Right ventricle myocardium inferior (tissue), 1 donor: ENCODE measurements at places on chromosomes 7 and 10. TPM values are rescaled to one million over a fixed set of nuclear protein-coding genes. Genes with fewer than 3 reads are reported as not detected.

The SPDYE9 gene
- not detected for total RNA-seq

The ABCB1 gene
- 4.5 TPM for total RNA-seq

The NDUFB2 gene
- 744 TPM for total RNA-seq

The AKR1C8 gene
- total RNA-seq: not detected

The DLD gene
- total RNA-seq: 288 TPM

The NUTM2B gene
- 1.0 TPM for total RNA-seq

The CEP55 gene
- 1.4 TPM for total RNA-seq

The LGI1 gene
- total RNA-seq: not detected

The TMEM225B gene
- total RNA-seq: not detected

DNA sequence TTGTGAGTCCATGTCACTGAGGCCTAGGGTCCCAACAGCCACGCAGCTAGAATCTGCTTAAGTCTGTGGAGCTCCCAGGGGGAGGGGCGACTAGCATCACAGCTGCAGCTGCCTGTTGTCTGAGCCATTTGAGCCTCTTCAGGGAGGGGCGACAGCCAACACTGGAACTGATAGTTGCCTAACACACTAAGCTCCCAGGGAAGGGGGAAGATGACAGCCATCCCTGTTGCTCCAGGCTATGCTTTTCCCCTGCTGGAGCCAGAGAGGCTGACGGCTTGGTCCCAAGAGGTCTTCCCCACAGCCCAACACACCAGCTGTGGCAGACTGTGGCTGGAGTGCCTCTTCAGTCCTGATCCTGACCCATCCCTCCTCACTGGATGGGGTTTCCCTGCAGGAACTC is 817.5 kb downstream of the NXPH1 start:
- DNase-seq: peak; percentile 37

DNA sequence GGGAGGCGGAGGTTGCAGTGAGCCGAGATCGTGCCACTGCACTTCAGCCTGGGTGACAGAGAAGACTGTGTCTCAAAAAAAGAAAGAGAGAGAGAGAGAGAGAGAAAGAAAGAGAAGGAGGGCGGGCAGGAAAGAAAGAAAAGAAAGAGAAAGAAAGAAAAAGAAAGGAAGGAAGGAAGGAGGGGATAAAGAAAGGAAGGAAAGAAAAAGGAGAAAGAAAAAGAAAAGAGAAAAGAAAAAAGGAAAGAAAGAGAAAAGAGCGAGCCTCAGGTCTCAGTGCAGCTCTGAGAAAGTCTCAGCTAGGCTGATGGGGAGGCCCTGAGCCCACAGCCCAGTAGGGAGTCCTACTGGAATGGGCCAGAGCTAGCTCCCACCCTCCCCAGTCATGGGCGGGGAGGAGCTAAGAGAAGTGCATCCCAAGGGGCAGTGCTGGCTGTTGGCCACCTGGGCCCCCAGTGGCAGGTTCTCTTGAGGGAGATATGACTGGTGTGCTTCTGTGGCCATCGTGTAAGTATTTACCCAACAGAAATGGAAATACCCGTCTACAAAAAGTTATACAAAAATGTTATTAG is 69.3 kb downstream of the ABRAXAS2 start:
- no peak for DNase-seq

GRCh38 chr7:95684037-95684436 is 87.7 kb upstream of the PDK4 start:
- DNase-seq: no peak

- DNase-seq: no peak
Measured at GRCh38 chr7:112236597-112236996, 30.1 kb downstream of the ZNF277 start.

- DNase-seq: no peak
Measured at GRCh38 chr10:324593-324992, 189.3 kb downstream of the ZMYND11 start.

DNA sequence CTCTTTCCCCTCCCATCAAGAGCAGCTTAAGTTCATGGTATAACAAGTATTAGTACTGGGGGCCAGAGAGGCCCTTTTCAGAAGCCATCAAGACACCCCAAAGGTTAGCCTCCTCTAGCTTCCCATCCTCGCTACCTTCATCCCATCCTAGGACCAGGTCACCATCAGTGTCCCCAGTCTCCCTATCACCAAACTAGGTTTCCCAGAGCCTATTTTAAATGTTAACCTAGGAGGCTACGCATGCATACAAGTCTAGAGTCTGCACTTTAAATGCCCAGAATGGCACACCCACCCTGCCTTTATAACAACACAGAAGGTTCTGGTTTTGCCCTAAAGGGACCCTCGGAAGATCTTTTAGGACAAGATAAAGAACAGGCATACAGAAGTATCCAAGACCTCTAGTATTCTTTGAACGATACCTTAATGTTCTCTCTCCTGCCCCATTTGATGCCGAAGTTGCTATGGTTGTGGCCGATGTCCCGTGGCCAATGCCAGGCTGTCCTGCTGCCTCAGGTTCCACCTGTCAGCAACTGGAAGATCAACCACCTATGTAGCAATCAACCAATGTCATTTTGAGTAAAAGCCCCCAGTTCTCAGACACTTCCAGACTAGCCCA is 2.2 kb downstream of the GPRIN2 start:
- no peak for DNase-seq

DNA sequence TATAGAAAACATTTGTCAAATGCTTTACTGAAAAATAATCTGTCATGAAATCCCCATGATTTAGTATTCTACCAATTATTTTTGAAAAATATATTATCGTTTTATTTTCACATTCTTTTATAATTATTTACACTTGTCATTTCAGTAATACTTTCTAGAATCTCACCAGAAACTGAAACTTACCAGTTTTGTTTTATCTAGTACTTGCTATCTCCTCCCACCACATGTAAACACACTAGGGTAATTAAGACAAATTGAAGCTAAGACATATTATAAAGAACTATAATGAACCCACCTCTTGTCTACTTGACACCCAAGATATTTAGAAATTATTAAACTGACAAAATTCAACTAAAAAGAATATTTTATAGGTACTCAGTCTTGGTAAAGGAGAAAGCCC is 51.5 kb upstream of the GRM3 start:
- no peak for DNase-seq

GRCh38 chr7:20798694-20799121 is 12.0 kb upstream of the SP8 start:
- no peak for DNase-seq

DNA sequence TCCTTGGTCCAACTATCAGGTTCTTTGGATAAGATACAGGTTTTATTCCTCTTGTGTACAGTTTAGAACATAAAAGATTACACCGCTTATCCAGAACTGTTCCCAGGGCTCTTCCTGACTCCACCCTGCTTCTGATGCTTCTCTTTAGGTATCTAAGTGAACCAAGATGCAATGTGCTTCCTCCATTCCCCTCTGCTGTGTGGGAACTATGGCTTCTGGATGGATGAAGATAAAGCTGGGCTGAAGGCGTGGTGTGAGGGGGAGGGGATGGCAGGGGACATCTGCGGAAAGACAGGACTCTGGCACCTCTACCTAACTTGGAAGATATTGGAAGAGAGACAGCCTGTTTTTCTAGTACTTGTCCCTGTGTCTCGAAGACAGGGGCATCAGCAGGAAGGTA is 209.9 kb upstream of the TBX20 start:
- no peak for DNase-seq

DNA sequence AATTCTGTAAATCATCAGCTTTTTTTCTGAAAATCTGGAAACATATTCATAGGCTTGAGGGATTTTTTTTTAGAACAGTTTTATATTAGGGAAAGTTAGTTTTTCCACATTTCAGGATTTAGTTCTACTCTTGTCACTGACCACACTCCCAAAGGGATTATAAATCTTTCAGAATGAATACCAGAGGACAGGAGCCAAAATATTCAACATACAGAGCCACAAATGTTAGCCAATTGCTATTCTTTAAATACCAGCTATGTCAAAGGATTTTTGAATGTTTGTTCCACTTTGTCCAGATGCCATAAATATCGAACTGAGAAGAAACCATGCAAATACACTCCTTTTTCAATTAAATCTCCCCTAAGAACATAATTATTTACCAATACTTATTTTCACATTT is 50.7 kb downstream of the ODAD2 start:
- no peak for DNase-seq

DNA sequence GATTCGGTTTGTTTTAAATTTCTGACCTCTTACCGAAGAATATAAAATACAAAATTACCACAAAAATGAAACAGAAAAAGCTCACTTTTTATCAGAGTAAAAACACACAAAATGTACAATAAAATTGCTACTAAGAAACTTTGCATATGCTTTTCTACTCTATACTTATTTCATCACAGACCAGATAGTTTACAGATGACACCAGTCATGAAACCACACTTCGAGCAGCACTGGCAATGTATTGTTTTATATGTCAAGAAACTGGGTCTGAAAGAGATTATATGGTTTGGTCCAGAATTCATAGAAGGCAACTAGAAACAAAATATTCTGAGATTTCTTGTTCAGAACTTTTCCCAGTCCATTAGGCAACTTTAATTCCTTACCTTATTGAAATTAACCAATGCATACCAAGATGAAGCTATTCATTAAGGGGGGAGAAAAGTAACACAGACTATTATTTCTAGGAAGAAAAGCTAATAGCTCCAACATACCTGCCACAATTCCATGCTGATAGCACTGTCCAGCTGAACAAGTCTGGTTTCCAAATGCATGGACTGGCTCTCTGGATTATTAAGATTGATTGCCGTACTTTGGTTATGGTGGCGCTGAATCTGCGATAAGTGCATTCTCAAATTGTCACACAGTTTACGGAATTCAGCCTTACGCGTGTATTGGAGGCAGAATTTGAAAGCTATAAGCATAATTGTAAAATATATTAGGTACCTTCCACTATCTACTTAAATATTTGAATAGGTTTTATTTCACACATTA is 10.0 kb downstream of the EIF3A start:
- no peak for DNase-seq

GRCh38 chr10:60459701-60460457 is 70.2 kb upstream of the ANK3 start:
- no peak for DNase-seq

- no peak for DNase-seq
Measured at GRCh38 chr10:11724938-11725776, 17.0 kb upstream of the ECHDC3 start.

- no peak for DNase-seq
Measured at GRCh38 chr7:18020138-18020715, 7.4 kb downstream of the PRPS1L1 start.

DNA sequence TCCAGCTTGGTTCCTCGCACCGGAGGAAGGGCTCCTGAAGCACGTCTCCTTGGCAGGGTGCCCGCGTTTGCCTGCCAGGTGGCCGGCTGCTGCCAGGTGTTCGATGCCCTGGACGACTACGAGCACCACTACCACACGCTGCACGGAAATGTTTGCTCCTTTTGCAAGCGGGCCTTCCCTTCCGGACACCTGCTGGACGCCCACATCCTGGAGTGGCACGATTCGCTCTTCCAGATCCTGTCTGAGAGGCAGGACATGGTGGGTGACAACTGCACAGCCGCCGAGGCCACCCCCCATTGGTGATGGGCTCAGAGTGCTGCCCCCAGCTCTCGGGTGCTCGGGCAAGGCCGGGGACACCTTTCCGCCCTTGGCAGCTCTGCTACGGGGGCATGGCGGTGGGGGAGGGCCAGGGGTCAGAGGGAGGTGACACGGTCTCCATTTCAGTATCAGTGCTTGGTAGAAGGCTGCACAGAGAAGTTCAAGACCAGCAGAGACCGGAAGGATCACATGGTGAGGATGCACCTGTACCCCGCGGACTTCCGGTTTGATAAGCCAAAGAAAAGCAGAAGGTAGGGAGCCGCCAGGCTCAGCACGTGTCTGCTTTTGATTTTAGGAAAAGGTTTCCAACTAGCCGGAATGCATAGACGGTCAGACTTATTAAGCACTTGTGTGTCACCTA is 1.1 kb downstream of the ZNF511 start:
- DNase-seq: no peak

DNA sequence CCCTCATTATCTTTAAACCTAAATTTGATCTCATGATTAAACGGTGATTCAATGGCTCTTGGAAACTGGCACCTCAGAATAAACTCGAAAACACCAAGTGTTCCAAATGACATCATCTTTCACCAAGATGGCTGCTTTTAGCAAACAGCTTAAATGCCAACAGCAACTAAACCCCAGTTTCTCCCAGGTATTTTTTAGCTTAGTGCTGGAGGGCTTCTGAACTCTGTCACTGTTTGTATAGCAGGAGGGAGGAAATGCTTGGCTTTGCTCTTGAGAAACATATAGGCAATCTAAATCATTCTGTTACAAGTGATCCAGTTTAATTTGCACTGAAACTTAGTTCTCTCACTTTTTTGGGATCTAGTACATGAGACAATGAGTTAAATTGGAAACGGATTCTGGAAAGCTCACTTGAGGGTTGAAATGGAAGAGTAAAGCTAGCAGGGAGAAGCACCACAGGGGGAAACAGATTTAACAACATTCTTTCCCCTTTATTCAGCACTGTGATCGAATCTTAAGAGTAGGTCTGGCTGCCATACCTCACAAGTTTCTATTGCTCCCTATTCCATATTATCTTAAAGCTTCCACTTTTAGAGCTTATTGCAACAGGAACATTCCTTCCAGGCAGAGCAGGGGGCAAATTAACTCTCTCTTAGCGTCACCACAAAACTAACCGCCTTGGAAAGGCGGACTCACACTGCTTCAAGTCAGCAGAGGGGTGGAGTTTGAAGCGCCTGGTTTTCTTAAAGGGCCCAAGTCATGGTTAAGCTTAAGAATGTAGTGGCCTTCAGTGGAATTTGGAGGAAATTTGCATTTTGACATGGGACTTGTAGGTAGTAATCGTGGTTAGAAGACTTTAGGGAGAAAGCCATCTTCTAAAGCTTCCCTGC is 1.8 kb upstream of the CCDC6 start:
- no peak for DNase-seq

GRCh38 chr7:55017841-55018240 is 976 bp upstream of the EGFR start:
- no peak for DNase-seq

DNA sequence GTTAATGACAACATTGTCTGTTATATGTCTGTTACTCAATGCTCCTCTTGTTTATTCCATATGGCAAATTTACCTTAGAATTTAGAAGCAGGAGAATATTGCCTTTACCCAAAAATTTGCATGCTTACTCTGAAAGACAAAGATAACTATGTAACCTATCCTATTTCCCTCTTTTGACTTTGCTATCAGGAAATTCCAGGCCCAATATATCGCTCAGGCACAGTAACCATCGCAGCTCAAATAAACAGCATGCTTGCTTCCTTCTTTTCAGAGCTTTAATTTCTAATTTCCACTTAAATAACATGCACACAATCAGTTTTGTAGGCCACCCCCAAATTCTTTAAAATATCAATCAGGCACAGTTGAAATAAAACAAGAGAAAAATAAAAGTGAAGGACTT is 57.8 kb downstream of the EBLN1 start:
- DNase-seq: no peak

GRCh38 chr7:147510923-147511322 is 1079.6 kb upstream of the C7orf33 start:
- no peak for DNase-seq

GRCh38 chr7:157299613-157300368 is 37.0 kb upstream of the DNAJB6 start:
- DNase-seq: peak; percentile 72

- DNase-seq: no peak
Measured at GRCh38 chr10:123841560-123841959, 50.0 kb downstream of the CPXM2 start.
